ENCODE measurements at places on chromosomes 6 and 20. TPM values are rescaled to one million over a fixed set of nuclear protein-coding genes. Genes with fewer than 3 reads are reported as not detected.

GRCh38 chr6:130050230-130050629, 31.8 kb downstream of the L3MBTL3 start:
- DNase-seq = no peak

DNA sequence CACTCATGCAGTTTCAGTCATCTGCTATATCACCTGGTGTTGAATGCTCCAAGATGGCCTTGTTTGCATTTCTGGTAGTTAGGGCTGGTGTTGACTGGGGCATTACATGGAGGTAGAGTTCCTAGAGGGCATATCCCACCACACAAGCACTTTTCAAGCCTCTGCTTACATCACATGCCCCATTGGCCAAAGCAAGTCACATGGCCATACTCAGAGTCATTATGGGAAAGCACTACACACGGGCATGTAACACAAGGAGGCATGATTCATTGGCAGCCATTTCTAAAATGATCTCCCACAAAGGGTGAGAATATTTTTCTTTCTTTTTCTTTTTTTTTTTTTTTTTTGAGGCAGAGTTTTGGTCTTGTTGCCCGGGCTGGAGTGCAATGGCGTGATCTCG, 73.2 kb downstream of the TRMT6 start:
- DNase-seq = no peak

GRCh38 chr20:23995905-23996666, 7.5 kb upstream of the GGTLC1 start:
- DNase-seq = peak; percentile 36

DNA sequence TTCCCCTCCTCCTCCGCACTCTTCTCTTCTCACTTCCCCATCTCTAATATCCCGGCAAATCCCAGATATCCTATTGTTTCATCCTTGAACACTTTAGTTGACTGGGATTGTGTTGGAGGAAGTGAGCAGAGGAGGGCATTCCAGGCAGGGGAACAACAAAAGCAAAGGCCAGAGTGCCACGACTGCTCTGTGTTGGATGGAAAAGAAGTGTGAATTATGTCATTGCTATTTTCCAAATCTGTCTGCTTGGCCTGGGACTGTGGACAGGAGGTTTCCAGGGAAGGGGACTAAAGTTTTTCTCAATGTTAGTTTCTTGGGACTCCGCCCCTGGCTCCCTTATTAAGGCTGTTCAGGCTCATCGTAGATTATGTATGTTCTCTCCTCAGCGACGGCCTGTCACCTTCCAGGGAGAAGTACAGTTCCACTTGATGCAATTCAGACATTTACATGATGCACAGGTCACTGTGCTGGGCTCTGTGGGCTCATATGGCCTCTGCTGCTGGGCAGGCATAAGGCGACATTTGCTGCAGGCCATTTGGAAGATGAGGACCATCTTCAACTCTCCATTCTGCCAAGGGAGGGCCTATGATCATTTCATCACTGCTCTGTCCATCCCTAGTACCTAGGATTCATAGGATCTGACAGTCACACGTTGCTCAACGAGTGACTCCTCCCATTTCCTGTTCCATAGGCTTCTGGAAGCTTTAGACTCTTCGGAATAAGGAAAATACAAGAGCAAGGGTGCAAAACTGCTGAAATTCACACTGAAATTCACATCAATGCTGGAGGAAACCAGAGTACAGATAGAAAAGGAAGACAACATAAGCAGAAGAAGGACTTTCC, 99.1 kb upstream of the KCNK16 start:
- no peak for DNase-seq

GRCh38 chr6:131122516-131122915, 12.8 kb upstream of the AKAP7 start:
- no peak for DNase-seq

DNA sequence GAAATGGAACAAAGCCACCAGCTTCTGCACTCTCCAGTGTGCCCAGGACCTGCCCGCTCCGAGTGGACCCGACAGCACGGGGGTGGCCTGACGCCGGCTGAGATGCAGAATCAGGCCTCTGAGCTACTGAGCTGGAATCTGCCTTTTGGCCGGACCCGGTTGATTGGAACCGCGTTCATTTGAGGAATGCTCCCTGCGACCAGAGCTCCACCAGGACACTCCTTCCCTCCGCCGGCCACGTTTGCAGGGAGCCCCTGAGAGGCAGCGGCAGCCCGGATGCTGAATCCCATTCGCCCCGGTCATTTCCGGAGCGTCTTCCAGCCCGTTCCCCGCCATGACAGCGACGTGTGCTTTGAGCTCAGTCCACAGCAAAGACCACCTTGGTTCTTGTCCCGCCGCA, 392.7 kb downstream of the THBS2 start:
- DNase-seq = no peak

Gene AURKA
- polyA plus RNA-seq = 19.5 TPM

Gene GHRH
- not detected for polyA plus RNA-seq

GRCh38 chr6:1614448-1615150, 4.9 kb downstream of the FOXC1 start:
- DNase-seq = peak; percentile 37

DNA sequence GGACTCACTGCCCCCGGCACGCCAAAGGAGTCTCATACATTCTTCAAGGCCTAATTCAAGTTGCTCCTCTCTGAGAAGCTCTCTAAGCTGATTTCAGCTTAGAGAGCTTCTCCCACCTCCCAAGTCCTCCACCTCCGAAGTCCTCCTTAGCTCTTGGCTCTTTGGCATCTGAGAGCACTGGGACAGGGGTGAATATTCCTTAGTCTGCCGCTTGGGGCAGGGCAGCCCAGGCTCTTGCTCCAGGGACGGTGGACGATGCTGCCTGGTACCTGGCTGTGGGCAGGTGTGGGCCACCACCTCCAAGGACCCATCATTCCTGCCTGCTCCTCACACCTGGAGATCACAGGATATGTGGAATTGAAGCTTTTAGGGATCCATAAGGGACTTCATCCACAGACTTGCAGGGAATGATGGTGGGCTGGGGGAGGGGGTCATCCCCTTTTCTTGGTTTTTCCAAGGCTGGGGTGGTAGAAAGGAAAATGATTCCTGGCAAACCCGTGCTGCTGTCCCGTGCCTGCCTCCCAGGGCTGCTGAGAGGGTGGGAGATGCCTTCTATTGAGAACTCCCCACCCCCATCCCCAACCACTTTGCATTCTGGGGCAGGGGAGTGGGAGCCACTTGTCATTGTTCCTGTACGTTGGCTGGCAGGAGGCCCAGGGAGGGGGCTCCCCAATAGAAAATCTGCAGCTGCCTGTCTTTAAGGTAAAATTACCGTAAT, 57.4 kb downstream of the ARHGAP40 start:
- DNase-seq = no peak

DNA sequence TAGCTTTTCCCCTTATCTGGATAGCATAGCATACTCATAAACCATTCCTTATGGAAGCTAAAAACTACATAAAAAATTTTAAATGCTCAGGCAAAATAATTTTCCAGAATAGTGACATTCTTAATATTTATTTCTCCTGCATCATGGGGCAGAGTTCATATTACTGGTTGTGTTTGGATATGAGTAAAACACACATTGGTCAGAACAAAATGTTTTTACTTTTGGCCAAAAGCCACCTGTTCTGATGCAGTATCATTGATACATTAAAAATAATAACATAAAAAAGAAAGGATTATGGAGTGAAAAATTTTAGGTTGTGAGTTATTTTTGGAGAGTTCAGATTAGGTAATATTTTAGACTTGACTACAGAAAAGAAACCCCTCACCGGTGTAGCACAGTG, 33.6 kb downstream of the TRAM2 start:
- DNase-seq = no peak

GRCh38 chr6:155197932-155198331, 65.9 kb upstream of the CLDN20 start:
- DNase-seq = no peak

DNA sequence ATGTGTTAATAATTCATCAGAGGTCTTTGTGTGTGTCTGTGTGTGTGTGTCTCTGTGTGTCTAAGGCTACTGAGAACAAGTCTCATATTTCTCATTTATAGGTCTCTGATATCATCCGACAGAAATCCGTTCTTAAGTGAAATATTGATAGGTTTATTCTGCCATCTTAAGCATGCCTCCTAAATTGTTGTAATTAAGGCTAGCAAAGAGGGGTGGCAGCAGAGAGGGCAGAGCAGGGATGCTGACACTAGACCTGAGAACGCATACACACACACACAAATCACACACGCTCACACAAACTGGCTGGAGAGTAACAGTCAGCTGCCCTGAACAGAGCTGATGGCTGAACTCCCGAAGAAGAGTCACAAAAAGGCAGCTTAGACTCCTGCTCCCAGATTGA, 84.9 kb upstream of the LRFN2 start:
- DNase-seq = no peak

DNA sequence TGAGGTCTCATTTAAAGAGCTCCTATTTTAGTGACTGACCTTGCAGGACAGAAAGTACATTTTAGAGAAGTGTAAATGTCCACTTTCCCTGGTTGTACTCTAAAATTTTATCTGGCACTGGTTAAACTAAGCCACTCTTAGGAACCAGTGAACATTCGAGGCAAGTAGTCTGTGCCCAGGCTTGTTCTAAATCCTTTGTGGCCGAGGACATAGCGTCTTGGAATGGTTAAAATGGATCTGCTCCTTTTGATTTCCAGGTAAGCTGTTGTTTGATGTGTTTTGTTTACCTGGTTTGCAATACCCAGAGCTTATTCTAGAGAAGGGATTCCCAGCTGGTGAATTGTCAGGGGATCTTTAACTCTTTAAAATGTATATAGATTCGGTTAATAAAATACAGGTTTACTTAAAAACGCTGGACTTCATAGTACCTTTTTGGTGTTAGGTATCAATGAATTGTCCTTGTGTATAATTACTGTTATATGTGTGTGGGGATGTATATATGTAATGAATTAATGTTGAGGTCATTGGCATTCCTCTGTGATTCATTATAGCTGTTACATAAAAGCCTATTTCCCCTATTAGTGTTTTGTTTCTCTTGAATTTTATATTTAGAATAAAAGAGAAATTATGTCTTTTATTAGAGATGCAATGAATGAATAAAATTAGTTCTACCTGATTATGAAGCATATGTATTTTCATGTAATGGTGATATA, 15.8 kb downstream of the SNX9 start:
- no peak for DNase-seq

DNA sequence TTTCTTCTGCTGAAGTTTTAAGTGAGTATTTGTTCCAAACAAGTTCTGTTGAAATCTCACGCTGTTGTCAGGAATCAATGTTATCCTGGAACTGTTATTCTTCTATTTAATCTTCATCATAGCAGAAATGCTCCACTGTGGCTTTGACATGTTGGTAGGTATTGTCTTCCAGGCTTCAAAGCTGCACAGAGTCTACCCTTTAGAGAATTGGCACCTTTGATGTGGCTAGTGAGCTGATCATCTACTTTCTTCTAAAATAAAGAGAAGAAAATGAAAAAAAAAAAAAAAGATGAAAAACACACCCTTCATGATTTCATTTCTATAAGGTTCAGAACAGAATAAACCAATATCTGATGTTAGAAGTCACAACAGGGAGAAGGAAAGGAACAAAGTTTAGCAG, 5.8 kb upstream of the ZSCAN23 start:
- DNase-seq = no peak

- no peak for DNase-seq
These were observed 71.9 kb upstream of the RREB1 start for GRCh38 chr6:7035837-7036249.

Gene PNLDC1
- not detected for polyA plus RNA-seq

GRCh38 chr6:80489911-80490635, 383.6 kb downstream of the BCKDHB start:
- no peak for DNase-seq

DNA sequence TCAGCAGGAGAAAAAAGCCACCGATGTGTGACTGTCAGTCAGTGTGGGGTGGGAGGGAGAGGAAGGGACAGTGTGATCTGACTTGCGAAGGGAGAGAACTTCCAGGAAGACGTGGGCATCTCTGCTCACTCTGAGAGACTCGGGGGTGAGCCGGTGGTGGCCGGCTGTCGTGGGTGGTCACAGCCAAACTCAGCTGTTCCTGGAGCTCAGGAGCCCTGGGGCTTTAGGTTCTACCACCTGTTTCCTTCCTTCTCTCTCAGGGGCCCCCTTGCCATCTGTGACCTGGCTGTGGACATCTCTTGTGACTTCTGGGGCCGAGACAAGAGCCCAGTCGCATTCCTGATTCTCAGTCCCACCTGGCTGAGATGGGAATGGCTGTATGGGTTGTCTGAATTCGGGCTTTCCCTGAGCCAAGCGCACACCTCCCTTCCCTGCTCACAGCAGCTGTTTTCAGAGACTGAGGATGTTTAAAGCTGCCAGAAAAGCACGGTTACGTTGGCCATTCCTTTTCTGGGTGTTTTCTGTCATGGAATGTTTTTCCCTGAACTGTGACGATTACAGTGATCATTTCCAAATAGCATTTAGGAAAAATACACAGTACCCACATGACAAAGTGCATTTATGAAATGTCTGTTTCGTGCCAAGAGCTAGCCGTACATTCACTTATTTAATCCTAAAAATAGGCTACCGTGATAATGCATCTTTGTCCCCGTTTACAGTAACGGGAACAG, 36.5 kb downstream of the SYNJ2 start:
- no peak for DNase-seq

DNA sequence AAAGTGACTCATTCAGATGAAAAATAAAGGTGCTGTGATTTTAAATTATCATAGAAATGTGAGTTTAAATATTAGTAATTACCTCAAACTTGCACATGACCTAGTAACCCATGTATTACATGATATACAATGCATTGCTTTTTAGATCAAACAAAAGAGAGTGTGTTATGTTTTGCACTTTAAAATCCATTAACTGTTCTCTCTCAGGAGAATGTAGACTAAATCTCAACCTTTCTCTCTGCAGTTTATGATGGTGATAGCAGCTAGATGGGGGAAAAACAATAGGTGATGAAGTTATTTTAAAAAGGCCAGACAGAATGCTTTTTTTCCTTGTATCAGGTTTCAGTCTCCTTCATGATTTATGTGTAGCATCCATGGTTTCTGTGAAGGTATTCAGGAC, 404.4 kb upstream of the RNF217 start:
- no peak for DNase-seq

- DNase-seq = no peak
These were observed 21.9 kb downstream of the SGK1 start for GRCh38 chr6:134295953-134296553.

DNA sequence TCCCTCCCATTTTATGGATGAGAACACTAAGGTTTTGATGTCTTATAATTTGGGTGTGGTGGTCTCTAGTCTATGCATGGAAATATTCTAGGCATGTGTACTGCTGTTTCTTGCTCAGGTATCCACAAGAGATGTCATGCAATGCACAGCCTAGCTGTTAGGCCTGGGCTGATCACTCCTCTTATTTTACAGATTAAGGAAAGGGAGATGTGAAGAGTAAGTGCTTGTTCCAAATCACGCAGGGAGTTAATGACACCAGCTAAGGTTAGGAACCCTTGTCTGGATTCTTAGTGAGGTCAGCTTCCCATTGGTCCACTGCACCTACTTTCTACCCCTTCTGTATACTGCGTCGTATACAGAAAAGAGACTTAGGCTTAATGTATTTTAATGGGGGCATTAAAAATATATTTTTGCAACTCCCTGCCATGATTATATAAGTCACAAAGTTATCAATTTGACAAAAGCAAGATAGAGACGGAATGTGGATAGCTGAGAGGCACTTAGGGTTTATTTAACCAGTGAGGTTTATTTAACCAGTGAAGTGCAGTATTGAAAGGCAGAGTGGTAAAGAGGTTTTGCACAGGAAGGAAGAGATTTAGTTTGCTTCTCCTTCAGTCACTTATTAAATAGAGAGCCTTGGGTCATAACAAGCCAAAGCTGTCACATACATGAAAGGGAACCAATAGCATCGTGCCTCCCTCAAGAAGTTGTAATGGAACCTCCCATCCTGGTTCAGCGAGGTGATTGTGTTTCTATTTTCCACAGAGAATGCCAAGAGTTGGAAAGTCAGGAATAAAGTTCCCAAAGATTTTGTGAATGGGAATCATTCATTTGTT, 95.0 kb upstream of the FAM184A start:
- DNase-seq = no peak

Gene BACH2
- polyA plus RNA-seq = 0.24 TPM

Data from heart left ventricle (tissue), 16 donors.